ENCODE measurements at places on chromosomes 5 and 9.

GRCh38 chr5:115377468-115378217 lies 81.2 kb upstream of the CCDC112 start:
- peak; percentile 84 for DNase-seq

DNA sequence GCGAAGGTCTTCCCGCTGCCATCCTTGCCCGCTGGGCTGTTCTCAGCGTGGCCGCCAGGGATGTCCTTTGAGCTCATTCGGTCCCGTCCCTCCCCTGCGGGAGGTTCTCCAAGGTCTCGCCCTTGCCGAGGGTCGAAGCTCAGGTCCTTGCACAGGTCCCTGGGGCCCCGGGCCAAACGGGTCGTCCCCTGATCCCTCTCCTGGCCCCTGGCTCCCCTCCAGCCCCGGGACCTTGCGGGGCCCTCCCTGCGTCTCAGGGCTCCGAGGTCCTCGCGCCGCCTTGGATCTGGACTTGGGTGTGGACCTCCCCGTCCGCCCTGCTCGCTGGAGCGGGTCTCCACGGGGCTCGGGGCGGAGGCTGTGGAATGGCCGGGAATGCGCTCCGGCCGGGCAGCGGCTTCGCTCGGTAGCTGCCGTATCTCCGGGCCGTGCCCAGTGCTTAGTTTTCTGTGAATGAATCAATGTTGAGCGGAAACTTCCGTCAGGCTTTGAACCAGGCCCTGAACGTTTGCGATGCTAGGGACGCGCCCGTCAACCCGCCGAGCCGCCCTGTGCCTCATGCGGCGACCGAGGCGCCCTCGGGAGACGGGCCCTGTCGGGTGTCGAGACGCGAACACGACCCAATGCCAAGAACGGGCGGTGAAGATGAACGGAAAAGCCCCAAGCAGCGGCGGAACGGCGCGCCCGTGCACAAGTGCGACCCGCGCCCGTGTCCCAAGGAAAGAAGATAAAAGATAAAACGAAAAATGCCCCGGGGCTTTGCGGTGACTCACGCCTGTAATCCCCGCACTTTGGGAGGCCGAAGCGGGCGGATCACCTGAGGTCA lies 780 bp downstream of the RNU6ATAC start:
- peak; percentile 46 for DNase-seq

GRCh38 chr5:141708016-141708415 lies 26.0 kb upstream of the ARAP3 start:
- DNase-seq, result no peak

GRCh38 chr9:69036309-69036708 lies 757 bp downstream of the FXN start:
- DNase-seq, result peak; percentile 12

- DNase-seq, result no peak
These were observed 16.5 kb downstream of the F2RL2 start for GRCh38 chr5:76606701-76607100.

GRCh38 chr9:83423815-83424707 lies 114.1 kb downstream of the FRMD3 start:
- DNase-seq, result no peak

DNA sequence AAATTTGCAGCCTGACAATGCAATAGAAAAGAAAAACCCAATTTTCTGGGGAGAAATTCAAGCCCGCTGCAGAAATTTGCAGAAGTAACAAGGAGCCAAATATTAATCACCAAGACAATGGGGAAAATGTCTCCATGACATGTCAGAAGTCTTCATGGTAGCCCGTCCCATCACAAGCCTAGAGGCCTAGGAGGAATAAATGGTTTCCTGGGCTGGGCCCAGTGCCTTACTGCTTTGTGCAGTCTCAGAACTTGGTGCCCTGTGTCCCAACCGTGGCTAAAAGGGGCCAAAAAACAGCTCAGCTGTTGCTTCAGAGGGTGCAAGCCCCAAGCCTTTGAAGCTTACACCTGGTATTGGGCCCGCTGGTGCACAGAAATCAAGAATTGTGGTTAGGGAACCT lies 23.6 kb upstream of the EGFLAM start:
- no peak for DNase-seq

GRCh38 chr9:100394032-100394695 lies 32.8 kb upstream of the MSANTD3 start:
- DNase-seq, result no peak

GRCh38 chr5:67897980-67898379 lies 317.6 kb upstream of the PIK3R1 start:
- DNase-seq, result no peak

DNA sequence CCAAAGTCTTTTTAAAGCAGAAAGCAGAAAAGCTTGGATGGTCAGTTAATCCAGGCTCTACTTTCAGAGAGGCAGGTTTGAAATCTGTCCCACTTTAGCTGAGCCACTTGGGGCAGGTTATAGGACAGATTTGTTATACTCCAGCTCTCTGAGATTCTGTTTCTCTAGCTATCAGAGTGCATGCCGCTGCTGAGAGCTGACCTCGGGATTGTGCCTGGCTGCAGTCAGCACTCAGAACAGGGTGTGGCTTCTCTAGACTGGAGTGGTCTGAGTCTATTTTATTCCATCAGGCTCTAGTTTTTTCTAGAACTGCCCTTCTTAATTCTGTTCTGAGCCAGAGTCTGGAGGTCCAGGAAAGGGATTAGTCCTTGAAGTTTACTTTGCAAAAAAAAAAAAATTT lies 67.7 kb downstream of the NDFIP1 start:
- DNase-seq, result no peak

DNA sequence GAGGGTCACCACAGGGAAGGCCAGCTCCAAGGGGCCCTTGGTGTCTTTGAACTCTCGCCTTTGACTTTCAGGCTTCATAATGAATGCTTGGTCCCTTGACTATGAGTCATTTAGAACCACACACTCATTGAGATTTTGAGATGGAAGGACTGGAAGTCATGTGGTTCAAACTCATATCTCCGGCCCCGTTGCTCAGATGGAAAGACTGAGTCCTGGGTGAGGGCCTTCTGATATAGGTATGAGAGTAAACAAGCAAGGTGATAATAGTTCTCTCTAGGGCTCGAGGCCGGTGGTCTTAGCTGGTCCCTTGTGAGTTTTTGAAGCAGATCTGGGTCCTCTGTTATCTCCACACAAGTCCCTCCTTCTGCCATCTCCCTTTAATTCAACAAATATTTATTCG lies 210.6 kb downstream of the PAX5 start:
- no peak for DNase-seq

- peak; percentile 50 for DNase-seq
These were observed 72.5 kb downstream of the BASP1 start for GRCh38 chr5:17289681-17290539.

GRCh38 chr5:187042-187431 lies 4.3 kb upstream of the LRRC14B start:
- DNase-seq, result no peak

DNA sequence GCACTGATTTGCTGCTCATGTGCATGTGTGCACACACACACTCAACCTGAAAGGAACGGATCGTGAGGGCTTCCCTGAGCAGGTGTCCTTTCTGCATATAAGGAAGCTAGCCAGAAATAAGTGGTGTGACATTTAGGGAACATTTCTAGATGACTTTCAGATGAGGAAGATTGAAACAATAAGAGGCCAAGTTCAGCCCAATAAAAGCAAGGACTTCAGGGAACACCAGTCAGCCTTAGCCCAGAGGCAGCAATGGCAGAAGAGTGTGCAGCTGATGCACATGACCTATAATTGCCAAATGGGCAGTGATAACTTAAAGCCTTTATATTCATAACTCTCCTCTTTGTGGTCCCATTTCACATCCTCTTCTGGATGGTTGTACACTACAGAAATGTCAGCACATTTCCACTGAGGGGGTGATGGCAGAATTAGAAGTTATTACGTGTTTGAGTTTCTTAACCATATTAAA lies 255.5 kb downstream of the TRIM32 start:
- DNase-seq, result no peak

DNA sequence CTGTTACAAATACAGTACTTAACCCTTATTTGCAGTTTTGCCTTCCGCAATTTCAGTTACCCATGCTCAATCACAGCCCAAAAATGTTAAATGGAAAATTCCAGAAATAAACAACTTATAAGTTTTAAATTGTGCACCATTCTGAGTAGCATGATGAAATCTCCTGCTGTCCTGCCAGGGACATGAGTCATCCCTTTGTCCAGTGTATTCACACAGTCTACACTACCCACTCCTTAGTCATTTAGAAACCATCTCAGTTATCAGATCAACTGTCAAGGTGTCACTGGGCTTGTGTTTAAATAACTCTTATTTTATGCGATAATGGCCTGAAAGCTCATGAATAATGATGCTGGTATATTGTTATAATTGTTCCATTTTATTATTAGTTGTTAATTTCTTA lies 95.8 kb downstream of the PLCXD3 start:
- peak; percentile 97 for DNase-seq

GRCh38 chr5:111173476-111173875 lies 50.7 kb upstream of the CAMK4 start:
- DNase-seq, result peak; percentile 4

DNA sequence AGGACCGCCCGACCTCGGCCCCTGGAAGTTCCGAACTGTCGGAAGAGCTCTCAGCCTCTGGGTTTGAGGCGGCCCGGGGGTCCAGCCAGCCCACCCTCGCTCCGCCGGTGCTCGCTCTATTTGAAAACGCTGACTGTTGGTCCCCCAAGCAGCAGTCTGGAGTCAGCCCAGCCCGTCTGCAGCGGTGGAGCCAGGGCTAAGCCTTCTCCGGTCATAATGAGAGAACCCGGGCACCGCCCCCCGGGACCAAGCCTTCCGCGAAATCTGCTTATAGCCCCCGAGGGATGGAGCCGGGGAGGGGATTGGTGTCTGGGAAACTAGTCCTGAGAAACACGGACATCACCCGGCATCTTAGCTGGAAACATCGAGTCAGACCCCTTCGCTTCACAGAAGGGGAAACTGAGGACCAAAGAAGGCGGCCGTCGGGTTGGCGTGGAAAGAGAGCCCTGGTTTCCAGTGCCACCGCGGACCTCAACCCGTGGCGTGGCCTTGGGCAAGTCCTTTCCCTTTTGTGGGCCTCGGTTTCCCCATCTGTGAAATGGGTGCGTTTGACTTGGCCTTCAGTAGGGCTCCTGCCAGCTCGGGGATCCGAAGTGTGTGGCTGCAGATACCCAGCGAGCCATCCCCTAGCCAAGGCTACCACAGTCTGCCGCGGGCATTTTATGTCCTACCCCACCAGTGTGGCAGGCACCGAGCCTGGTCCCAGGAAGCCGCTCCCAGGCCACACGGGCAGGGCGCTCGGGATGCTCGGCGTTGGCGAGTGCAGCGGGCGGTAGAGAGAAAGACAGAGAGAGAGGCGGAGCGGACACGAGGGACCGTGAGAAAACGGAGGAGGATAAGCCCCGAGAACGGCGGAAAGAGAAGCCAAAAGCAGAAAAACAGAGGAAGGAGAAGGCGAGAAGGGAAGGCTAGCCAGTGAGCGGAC lies 857 bp downstream of the ADAM19 start:
- DNase-seq, result peak; percentile 59

GRCh38 chr9:127537792-127538191 lies 74.3 kb upstream of the STXBP1 start:
- no peak for DNase-seq

GRCh38 chr9:4375424-4376200 lies 75.7 kb upstream of the GLIS3 start:
- peak; percentile 80 for DNase-seq

- DNase-seq, result peak; percentile 13
These were observed 7.4 kb downstream of the REEP5 start for GRCh38 chr5:112914584-112914983.

DNA sequence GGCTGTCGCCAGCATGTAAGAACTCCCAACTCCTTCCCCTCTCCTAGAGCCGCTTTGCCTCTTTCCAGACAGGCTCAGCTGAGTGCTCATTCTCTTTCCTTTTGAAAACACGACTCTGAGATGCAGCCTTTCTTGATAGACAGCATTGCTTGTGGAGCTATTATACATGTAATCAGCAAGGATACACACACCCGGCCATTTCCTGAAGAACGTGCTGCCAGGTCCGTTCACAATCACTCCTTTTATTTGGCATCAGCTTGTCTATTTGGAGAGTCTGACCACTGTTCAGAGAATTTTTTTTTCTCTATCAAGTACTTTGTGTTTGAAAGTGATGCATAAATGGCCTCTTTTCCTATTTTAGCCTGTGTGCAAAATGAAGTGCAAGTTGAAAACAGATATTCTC lies 328.7 kb downstream of the MARCHF11 start:
- DNase-seq, result peak; percentile 31

DNA sequence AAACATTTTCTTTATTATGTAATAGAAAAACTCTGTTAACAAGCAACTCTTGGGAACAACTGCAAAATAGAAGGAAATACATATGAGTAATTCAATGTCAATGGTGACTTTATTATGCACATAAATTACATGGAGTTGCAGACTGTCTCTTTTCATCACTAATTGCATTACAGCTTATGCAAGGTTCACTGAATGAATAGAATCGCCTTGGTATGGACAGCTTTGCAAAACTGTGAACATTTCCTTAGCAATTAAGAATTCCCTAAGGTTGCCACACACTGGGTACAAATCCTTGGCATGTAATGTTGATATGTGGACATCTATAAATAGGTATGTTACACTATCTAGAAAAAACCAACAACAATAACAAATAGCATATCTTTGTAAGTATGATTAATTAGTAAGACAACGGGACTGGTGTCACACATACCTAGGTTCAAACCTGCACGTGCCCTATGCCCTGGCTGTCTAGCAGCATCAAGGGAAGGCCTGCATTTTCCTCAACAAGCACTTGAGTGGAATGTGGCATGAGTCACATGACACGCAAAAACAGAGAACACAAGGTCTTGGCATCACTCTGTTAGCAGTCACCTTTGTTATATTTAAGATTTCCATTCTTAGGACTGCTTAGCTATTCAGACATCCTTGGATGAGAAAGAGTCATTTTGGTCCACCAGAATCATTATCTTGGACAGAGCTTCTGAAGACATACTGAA lies 263.9 kb downstream of the CTNND2 start:
- no peak for DNase-seq

DNA sequence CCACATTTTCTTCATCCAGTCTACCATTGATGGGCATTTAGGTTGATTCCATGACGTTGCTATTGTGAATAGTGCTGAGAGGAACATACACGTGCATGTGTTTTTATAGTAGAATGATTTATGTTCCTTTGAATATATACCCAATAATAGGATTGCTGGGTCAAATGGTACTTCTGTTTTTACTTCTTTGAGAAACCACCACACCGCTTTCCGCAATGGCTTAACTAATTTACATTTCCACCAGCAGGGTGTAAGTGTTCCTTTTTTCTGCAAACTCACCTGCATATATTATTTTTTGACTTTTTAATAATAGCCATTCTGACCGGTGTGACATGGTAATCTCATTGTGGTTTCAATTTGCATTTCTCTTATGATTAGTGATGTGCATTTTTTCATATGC lies 82.2 kb upstream of the RFX3 start:
- DNase-seq, result no peak

DNA sequence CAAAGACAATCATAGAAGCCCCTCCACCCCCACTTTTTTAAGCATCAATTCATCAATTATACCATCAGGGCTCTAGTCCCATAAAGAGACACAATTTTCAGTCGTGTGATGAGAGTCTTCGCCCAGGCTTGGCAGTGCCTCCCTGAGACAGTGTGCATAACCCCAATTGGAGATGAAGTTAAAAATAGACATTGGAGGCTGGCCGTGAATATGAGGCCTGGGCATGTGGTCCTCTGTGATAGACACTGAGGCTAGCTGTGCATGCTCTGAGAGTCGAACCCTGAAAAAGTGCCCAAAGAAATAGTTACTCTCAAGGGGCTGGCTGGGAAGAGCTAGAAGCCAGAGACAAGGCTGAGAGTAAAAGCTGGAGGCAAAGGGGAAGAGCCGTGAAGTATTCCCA lies 248.6 kb upstream of the NR4A3 start:
- no peak for DNase-seq

- no peak for DNase-seq
These were observed 318.0 kb upstream of the PUM3 start for GRCh38 chr9:3161912-3162311.

Data from fibroblast of pulmonary artery (primary cell).